ENCODE measurements at places on chromosomes 1 and 21.

DNA sequence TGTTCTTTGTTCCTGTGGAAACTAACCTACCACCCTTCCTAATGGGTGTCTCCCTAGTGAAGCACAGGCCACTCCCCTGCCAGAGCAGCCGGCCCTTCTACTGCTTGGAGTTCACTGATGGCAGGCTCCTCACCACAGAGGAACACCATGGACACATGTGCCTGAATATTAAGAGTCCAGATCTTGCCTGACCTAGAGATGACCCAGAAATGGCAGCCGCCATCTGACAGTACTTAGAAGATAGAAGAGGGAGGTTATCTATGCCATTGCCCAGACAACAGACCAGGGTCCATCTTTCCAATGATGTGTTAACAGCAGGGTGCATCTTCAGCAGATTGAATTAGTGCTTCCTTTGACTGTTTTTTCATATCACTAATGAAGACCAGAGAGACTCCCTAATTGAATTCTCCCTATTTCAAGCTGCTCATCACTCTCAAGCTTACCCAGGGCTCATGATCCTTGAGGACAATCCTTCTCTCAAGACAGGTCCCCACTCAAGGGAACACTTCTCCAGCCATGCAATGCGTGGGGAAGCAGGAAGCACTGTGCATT, 59.8 kb downstream of the PLEKHA6 start:
- DNase-seq: no peak

DNA sequence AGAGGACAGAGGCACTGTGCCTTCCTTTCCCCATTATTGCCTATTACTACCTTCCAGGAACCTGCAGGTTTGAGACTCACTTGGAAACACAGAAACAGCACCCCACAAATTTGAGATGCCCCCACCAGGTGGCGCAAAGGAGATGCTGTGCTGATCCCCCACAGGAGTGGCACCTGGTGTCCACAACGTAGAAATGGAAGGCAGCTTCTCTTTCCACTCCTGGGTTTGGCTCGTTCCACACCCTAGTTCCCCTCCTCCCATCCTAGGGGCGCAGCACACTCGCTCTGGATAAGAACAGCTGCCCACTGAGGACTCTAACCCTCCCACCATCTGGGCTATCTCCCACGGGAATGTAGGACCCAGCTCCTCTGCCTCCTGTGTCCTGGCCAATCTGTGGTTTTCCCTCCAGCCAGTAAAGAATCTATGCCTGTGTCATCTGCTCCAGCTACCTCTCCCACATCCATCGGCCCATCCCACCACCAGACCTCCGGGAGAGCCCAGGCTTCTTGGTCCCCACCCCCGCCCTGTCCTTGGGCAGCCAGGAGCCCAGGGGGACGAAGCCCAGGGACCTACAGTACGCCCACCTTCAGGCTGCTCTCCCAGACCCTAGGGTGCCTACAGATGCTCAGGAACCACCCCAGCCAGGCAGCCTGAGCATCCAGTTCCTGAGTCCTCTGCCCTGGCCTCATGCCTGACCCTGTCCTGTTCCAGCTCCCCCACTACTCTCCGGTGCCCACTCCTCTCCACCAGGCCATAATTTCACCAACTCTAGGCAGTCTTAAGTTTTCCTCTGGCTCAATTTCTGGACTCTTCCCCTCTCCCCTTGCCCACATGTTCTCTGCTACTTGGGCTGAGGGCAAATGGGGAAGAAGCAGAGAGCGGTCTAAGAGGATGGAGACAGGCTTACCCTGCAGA, 549 bp downstream of the THBS3 start:
- DNase-seq: peak; percentile 81

- DNase-seq: peak; percentile 20
Observed at GRCh38 chr1:147201276-147201675, 23.9 kb downstream of the FMO5 start.

GRCh38 chr21:39155578-39155977, 27.7 kb downstream of the PSMG1 start:
- no peak for DNase-seq

- peak; percentile 91 for DNase-seq
Observed at GRCh38 chr1:193558491-193559028, 372.1 kb upstream of the B3GALT2 start.

- no peak for DNase-seq
Observed at GRCh38 chr1:65769636-65770035, 23.1 kb upstream of the PDE4B start.

- peak; percentile 80 for DNase-seq
Observed at GRCh38 chr1:222777463-222777862, 37.4 kb upstream of the DISP1 start.

- DNase-seq: peak; percentile 100
Observed at GRCh38 chr1:206674745-206675175, 9.9 kb upstream of the MAPKAPK2 start.

DNA sequence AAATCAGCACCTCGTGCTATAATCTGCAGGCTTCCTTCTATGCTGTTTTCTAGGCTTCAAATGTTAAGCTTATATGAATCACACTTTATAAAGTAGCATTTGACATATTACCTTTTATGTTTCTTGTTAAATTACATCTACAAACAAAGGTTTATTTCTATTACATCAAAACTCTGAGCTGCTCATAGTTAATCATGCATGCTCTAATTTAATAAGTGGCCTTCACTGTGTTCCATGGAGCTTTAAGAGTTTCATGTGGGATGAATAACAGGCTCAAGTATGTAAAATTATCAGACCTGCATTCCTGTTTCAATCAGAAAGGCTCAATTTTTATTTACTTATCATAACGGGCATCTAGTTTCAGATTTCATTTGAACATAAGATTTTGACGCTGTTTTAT, 13.0 kb downstream of the SLC19A2 start:
- peak; percentile 50 for DNase-seq

GRCh38 chr1:58885998-58886397, 102.2 kb upstream of the JUN start:
- DNase-seq: peak; percentile 91

- DNase-seq: no peak
Observed at GRCh38 chr1:244027491-244028145, 23.5 kb upstream of the ZBTB18 start.

- DNase-seq: peak; percentile 25
Observed at GRCh38 chr1:35190784-35191183, 2.2 kb downstream of the SFPQ start.

GRCh38 chr1:204261746-204262505, 48.1 kb upstream of the GOLT1A start:
- peak; percentile 78 for DNase-seq

DNA sequence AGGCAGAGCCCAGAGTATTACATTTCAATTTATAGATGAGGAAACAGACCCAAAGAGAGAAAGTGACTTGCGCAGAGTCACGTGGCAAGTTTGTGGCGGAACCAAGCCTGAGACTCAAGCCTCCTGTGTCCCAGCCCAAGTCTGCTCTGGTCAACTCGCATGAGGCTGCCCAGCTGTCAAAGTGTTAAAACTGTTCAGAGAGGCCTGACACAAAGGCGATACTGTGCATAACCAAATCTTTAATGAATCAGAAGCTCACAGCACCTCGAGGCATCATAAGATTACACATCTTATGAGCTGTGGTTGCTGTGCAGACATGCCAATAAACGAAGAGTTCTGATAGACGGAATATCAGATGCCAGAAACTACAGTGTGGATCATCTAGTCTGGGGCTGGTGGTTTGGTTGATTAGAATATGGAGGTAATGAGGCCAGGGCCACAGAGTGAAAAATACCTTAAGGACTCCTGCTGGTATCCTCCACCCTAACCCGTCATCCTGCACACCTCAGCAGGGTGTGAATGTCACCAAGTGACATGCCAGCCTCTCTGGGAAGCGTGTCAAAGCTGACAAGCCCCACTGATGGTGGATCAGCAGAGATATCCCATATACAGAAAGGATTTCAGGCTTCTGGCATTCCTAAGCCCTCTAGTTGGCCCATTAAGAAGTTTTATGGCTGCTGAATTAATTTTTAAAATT, 42.2 kb downstream of the TNNT2 start:
- DNase-seq: no peak

DNA sequence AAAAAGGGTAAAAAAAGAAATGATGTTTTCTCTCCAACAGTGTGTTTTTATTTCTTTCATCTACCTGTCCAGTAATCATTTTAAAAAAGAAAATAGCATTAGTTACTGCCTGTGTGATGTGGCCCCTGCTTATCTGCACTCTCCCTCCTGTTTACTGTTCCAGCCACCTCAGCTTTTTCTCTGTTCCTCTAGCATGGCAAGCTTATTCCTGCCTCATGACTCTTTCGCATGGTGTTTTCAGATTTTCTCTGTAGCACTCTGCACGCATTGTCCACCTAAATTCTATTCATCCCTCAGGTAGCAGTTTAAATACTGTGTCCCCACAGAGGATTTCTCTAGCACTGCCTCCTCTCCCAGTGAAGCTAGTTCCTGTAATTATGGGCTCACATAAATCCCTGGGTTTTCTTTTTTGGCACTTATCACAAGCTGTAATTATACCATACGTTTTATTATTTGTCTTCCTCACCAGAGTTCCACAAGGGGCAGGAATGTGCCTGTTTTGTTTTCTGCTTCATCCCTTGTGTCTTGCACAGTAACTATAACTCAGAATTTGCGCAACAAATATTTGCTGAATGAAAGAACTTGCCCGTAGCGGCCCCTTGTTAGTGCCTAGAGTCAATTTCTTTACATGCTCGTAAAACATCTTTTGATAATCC, 51.4 kb upstream of the LRIG2 start:
- peak; percentile 59 for DNase-seq

GRCh38 chr1:27554293-27554692, 49.7 kb downstream of the AHDC1 start:
- DNase-seq: no peak

DNA sequence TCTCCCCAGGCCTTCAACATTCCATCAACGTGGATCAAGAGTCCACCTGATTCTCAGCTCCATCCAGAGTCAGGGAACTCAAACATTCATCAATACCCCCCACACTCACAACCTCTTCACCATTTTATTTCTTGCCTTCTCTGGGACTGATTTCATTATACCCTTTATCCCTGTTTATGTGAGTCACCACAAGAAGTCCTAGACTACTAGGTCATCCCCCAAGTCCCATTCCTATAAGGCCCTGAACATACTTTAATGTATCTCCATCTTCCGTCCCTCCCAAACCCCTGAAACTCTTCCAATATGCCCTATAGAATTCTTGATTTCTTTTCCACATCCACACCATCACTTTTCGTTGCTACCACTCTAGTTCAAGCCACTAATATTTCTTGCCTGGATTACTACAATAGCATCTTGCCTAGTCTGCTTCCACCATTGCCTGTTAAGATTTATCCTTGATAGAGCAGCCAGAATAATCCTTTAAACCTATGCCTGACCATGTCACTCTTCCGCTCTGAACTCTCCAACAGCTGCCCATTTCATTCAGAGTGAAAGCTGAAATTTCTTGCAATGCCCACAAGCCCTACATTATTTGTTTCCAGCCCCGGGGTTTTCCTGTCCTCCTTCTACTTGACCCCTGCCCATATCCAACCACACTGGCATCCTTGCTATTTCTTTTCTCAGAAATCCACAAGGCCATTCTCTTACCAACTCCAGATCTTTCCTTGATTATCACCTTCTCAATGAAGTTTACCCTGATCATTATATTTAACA, 9.4 kb upstream of the SAMD13 start:
- DNase-seq: peak; percentile 17
